Smooth muscle cell of the pulmonary artery (primary cell): ENCODE measurements at places on chromosomes 12 and 14. TPM values are rescaled to one million over a fixed set of nuclear protein-coding genes. Genes with fewer than 3 reads are reported as not detected.

The FGF23 gene
- total RNA-seq, result not detected in 2 replicates

The TOMM20L gene
- total RNA-seq, result not detected in 2 replicates

The TAS2R42 gene
- total RNA-seq, result not detected in 2 replicates

The MYO1H gene
- not detected in 2 replicates for total RNA-seq

The PNMA1 gene
- 38.7 and 45.0 TPM in 2 replicates for total RNA-seq

The IFNG-AS1 gene
- total RNA-seq, result 0.07 TPM in 1 of 2 replicates, not detected in the other

The LRRC9 gene
- not detected in 2 replicates for total RNA-seq

The SYCP3 gene
- total RNA-seq, result 0.07 and 0.33 TPM in 2 replicates

The IPO8 gene
- total RNA-seq, result 40.1 and 56.6 TPM in 2 replicates

The LRTM2 gene
- total RNA-seq, result not detected in 2 replicates

The DTX1 gene
- total RNA-seq, result 0.03 TPM in 1 of 2 replicates, not detected in the other

The GARIN6 gene
- not detected in 2 replicates for total RNA-seq

The A2M gene
- total RNA-seq, result 4.2 and 19.2 TPM in 2 replicates

The PDE6H gene
- not detected in 2 replicates for total RNA-seq

The NRL gene
- total RNA-seq, result 0.65 and 0.96 TPM in 2 replicates

The SDSL gene
- 4.9 and 6.9 TPM in 2 replicates for total RNA-seq

The EIF2S3B gene
- total RNA-seq, result 0.65 and 14.8 TPM in 2 replicates

The KRT83 gene
- total RNA-seq, result not detected in 2 replicates

The FOXN4 gene
- total RNA-seq, result not detected in 2 replicates

The IAPP gene
- total RNA-seq, result 0.10 TPM in 1 of 2 replicates, not detected in the other

The KLRG1 gene
- total RNA-seq, result 0.50 and 0.78 TPM in 2 replicates

The MANSC1 gene
- total RNA-seq, result 3.9 and 4.6 TPM in 2 replicates

The SPIC gene
- not detected in 2 replicates for total RNA-seq

The KRT6A gene
- total RNA-seq, result 2.7 and 11.9 TPM in 2 replicates

The NXPH4 gene
- total RNA-seq, result 28.2 and 49.1 TPM in 2 replicates

The MANSC4 gene
- not detected in 2 replicates for total RNA-seq

The MMP17 gene
- 2.6 and 7.8 TPM in 2 replicates for total RNA-seq

The RASAL1 gene
- not detected in 2 replicates for total RNA-seq

The BEGAIN gene
- total RNA-seq, result 0.26 and 0.78 TPM in 2 replicates

The OR6C2 gene
- not detected in 2 replicates for total RNA-seq

The SMIM41 gene
- 0.07 and 0.10 TPM in 2 replicates for total RNA-seq

The NELL2 gene
- 0.23 TPM in 1 of 2 replicates, not detected in the other for total RNA-seq

The MPHOSPH9 gene
- total RNA-seq, result 21.7 and 29.6 TPM in 2 replicates

The TMTC1 gene
- 43.8 and 93.0 TPM in 2 replicates for total RNA-seq

The KLHL33 gene
- 0.03 and 0.07 TPM in 2 replicates for total RNA-seq

The MYH6 gene
- not detected in 2 replicates for total RNA-seq
